ENCODE measurements at places on chromosomes 1 and 21.
A peak's percentile ranks its signal among the peaks of the same experiment; 100 is the strongest.

DNA sequence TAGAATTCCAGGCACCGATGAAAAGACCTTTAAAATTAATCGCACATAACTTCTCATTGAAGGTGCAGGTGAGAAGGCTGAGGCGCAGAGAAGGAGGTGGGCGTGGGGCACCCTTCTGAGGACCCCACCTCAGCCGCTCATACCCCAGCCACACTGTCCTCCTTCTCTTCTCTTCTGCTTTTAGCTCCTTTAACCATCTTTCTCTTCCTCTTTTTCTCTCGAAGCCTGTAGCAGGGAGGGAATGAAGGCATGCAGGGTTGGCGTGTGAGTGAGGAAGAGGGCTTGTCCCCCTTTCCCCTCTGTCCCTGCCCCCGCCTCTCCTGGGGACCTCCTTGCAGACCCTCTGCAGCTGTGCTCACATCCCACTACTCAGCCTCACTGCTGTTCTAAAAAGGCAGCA lies 57.8 kb upstream of the CACNA1E start:
- no peak for DNase-seq

GRCh38 chr1:40650075-40650474 lies 15.4 kb downstream of the RIMS3 start:
- peak; percentile 43 for DNase-seq

DNA sequence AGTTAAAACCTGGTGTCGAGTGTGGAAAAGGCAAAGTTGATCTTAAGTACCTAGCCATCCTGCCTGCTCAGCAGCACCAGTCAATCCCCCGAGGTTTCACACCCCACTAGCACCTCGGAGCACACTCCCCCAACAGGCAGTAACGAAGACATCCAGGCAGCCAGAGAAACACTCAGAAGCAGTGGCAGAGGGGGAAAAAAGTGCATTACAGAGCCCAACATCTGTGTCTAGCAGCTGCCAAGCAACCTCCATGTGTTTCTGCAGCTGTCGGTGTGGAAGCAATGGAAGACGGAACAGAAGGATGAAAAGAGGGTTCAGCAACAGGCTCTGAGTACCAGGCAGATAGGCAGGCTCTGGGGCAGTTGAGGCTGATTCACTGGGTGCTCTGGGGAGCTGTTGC lies 73.4 kb upstream of the PROX1 start:
- DNase-seq, result no peak

DNA sequence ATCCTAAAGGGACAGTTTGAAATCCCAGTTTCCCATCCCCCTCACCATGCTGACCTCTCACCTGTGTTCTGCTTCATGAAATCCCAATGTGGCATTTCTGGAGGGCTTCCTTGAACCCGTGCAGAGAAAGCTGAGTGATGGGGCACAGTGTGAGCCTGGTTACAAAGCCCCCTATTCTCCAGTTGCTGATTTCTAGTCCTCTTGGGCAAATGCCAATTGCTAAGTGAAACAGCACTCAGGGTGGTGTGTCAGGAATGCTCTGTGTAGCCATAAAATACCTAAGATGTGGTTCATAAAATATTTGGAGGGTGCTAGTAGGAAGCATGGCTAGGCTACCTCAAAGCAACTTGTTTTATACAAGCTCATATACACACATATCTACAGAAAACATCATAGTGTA lies 32.0 kb downstream of the SUSD4 start:
- no peak for DNase-seq

DNA sequence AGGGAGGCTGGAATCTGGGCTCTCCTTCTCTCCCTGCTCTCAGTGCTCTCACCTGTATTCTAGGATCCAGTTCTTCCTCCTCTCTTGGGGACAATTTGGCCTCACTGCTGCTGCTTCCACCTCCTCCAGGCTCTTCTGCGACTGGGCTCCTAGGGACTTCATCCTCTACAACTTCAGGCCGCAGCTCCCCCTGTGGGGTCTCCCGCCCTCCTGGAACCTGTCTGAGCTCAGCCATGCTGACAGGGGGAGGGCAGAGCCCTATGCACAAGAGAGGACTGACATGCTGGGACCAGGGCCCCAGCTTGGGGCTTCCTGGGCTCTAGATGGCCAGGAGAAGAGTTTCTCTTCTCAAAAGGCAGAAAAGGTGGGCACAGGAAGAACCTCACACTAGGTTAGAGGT lies 1.0 kb downstream of the SH3BP5L start:
- no peak for DNase-seq

DNA sequence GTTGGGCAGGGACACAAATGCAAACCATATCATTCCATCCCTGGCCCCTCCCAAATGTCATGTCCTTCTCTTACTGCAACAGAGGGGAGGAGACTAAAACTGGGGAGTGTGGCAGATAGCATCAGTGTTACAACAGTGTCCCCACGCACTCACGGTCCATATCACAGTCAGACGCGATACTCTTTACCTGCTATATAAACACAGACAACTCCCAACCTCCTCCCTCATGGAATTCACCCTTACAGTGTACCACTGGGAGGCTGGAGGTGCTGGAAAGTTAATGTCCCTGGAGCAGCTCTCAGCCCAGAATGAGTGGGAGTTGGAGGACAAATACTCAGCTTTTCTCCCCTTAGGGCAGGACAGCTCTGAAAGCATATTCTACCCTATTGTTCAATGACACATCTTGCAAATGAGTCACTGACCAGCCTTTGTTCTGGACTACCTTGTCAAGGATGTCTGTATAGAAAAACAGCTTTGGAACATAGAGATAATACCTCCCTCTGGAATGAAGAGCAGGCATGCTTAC lies 445.9 kb downstream of the SETD4 start:
- no peak for DNase-seq

DNA sequence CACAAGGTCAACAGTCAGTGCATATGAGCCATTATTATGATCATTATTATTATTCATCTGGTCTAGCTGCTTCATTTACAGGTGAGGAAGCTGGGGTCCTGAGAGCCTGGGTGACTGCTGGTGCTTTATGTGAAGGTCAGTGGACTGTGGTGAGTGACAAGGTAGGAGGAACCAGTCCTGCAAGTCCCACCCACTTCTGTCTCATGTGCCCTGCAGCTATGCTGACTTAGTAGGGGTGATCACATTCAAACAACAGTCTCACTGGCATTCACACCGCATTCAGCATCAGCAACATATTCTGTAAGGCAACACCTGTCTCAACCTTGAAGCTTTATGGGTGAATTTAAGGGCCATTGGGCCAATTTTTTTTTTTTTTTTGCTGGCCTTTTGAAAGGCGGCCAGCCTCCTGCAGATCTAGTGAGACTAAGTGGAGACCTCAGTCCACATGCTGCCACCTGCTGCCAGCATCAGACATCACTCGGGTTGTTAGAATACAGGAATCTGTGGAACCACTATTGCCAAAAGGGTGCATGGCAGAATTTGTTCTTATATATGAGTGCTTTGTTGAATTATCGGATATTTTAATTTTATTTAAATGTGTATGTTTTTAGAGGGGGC lies 59.9 kb upstream of the CACNA1E start:
- DNase-seq, result peak; percentile 14

- DNase-seq, result no peak
Observed at GRCh38 chr1:48776393-48777218, at the start of gene BEND5. TSS of gene BEND5 (minus strand) at chr1:48776891. CDS start at chr1:48776831, 60 bp downstream.

- no peak for DNase-seq
Observed at GRCh38 chr1:156204686-156205085, 8.1 kb upstream of the PMF1 start.

DNA sequence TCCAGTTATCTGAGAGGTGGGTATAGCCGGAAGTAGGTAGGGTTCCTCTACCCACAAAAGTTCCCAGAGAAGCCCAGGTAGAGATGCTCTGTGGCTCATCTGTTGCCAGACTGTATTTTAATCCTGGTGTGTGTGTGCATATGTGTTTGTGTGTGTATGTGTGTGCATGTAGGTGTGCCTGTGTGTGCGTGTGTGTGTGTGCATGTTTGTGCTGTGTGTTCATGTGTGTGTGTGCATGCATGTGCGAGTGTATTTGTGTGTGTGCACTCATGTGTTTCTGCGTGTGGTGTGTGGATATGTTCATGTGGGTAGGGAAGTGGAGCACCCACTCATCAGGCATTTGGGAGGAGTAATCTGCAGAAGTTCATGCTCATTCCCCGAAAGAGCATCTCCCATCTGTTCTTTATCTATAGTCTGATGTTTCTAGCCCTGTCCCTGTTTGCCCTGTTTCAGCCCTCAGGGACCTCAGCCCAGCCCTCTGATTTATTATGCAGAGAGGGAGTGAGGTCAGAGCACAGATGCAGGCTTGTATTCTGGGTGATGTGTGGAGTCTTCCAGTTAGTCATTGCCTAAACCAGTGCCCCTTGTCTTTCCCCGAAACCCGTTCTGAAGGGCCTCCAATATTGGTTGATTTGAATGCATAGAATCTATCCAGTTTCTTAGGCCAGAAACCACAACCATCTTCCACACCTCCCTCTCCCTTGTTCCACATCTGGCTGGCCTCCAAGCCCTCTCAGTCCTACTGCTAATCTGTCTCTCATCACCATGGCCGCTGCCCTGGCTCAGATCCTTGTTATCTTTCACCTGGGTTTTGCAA lies 69.1 kb downstream of the DISC1 start:
- DNase-seq, result no peak

- no peak for DNase-seq
Observed at GRCh38 chr1:160578525-160579191, 638 bp downstream of the CD84 start.

DNA sequence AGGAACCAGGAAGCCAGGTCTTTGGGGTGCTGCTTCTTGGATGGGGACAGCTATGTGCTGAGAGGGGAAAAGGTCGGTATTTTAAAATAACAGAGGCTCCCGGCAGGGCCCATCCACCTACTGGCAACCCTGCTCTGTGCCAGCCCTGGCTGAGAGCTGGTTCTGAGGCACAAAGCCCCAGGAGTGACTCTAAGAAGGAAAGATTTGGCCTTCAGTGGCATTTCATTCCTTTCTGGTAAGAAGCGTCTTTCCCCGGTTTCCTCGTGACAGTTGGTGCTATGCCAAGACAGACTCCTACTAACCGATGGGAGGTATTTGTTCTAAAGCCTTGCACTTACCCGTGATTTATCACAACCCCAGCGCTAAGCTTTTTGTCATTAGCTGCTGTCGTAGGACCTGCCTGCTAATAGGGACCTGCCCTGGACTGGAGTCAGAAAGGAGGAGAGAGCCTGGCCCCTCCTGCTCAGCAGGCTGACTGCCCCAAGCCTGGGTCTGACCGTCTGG lies 123.1 kb upstream of the ADAR start:
- DNase-seq, result no peak

DNA sequence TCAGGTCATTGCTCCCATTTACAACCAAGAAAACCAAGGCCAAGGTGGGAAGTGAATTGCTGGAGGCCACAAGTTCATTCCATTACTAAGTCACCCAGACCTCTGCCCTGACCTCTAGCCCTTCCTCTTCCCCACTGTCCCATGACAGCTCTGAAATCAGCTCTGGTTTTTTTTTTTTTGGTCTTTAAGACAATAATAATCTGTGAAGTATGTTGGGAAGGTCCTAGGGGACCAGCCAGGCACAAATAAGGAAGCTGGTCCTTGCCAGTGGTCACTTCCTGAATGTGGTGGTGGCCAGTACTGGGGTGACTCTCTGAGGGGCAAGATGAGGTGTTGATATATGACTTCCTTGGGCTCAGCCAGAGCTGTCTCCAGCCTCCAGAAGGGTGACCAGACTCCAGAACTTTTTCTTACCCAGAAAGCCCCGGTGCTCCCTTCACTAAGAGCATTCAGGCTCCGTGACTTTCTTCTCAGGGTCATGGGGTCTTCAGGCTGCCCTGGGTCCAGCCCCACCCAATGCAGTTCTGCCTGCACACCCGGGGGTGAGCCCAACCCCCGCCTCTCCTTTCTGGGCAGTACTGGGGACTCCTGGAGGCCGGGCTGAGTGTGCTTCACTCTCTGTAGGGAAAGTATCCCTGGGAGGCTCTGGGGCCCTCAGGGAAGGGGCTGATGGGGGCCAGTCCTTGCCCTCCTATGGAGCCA lies 159.6 kb downstream of the PTPRU start:
- no peak for DNase-seq

DNA sequence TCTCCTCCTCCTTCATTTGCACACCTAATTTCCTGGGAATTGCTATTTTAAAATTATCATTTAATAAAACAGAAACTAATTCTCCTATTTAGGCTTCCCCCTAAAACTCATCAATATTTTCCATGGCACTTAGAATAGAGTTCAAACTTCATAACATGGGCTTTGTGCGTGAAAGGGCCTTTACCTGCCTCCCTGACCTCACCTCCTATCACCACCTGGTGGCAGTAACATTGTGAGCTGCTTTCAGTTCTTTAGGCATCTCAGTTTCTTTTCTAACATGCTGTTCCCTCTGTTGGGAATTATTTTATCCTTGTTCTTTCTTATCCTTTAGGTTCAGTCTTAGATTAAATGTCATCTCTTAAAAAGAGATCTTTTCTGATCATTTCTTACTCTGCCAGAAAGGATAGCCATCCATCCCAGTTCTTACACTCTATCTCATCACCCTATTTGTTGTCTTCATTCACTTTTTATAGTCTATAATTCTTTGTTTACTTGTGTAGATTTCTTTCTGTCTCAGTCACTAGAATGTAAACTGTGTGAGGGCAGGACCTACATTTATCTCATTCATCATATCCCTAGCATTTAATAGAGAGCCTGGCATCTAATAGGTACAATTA lies 133.8 kb upstream of the KIAA1614 start:
- peak; percentile 25 for DNase-seq

- peak; percentile 63 for DNase-seq
Observed at GRCh38 chr1:15803380-15803779, 4.1 kb downstream of the UQCRHL start.

GRCh38 chr1:25130895-25131294 lies 101.4 kb downstream of the SYF2 start:
- no peak for DNase-seq

GRCh38 chr1:101253976-101254674 lies 17.3 kb downstream of the S1PR1 start:
- DNase-seq, result no peak
